ENCODE measurements at places on chromosomes 16 and 17.

- DNase-seq, result no peak
Observed at GRCh38 chr16:85361441-85362118, 249.3 kb upstream of the CIBAR2 start.

- no peak for DNase-seq
Observed at GRCh38 chr17:37069087-37069486, 120.3 kb downstream of the AATF start.

GRCh38 chr16:15897834-15898254 is 9.4 kb upstream of the CEP20 start:
- DNase-seq, result no peak

- DNase-seq, result no peak
Observed at GRCh38 chr17:7652388-7653356, 1.9 kb downstream of the ATP1B2 start.

GRCh38 chr17:41863074-41863848 is 2.0 kb downstream of the KLHL11 start:
- no peak for DNase-seq

DNA sequence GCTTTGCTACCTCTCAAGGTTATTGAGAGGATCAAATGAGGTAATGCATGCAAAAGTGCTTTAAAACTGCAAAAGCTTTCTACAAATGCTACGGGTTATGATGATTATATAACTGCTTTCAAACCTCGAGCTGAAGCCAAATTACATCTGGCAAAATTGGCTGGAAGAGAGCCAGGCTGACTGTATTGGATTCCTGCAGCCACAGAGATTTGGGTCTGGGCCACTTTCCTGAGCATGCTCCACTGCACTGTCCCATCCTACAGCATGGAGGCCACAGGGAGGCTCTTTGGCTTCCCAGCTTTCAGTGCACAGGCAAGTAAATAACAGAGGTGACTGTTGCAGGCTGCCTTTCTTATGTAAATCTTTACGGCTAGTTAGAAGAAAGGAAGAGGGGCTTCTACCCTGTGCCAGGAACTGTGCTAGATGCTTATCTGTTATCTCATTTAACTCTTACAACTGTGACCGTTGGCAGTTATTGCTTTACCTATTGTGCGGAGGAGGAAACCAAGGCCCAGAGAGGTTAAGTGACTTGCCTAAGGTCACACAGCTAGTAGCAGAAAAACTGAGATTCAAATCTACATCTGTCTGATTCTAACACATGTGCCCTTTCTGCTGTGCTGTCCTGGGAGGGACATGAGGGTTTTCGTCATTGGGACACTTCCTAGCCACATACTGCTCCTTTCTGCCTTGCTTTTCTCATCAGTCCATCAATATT is 121.8 kb downstream of the SPACA3 start:
- DNase-seq, result no peak

DNA sequence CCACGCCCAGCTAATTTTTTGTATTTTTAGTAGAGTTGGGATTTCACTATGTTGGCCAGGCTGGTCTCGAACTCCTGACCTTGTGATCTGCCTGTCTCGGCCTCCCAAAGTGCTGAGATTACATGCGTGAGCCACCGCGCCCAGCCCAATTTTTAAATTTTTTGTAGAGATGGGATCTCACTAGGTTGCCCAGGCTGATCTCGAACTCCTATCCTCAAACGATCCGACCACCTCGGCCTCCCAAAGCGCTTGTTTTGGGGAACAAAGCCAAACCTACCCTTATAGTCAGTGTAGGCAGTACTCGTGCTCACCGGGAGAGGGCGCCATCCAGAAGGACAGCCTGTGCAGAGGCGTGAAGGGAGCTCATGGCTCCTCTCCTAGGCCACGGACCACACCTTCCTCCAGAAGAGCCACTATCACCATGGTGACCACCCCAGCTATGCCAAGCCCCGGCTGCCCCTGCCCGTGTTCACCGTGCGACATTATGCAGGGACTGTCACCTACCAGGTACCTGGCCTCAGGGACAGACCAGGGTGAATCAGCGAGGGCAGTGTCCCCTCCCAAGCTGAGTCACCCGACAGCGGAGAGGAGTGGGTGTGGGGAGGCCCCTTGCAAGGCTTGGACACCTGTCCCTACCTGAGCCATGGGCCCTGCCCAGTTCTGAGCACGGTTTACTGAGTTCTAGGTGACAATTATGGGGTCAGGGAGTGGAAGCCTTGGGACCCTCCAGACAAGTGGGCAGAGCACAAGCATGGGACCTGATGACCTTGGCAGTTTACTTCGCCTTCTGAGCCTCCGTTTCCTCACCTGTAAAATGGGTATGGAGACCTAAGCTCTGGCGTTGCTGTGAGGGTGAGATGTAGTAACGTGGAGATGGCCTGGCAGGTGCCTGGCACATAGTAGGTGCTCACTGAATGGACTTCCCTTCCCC is 13.7 kb downstream of the MYO15B start:
- no peak for DNase-seq

DNA sequence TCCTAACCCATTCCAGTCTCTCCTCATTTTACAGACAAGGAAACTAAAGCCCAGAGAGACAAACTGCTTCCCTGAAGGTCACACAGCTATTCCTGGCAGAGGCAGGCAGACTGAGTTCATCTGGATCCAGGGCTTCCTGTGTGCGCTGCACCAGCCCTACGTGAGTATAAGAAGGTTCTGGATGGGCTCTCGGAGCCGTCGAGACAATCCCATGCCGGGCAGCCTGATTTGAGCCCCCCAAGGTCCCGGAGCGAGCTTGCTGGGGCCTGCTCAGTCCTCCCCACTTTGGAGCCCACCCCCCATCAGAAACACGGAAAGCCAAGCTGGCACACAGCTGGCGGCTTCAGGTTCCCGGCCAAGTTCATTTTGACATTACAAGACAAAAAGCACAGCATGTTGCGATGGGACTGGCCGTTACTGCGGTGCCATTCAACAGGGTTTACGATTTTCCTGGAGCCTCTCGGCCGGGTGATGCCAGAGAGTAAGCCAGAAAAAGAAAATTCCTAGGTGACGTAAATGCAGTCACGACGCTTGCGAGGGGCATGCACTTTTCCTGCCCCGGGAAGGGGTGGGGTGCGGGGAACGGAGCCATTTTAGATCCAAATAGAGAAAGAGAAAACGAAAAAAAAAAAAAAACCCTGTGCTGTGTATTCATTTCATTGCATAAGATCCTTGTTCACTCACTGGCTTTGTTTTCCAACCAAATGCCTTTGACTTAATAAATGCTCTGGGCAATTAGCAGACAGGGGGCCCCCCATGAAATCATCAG is 167.1 kb upstream of the FOXF1 start:
- DNase-seq, result no peak

DNA sequence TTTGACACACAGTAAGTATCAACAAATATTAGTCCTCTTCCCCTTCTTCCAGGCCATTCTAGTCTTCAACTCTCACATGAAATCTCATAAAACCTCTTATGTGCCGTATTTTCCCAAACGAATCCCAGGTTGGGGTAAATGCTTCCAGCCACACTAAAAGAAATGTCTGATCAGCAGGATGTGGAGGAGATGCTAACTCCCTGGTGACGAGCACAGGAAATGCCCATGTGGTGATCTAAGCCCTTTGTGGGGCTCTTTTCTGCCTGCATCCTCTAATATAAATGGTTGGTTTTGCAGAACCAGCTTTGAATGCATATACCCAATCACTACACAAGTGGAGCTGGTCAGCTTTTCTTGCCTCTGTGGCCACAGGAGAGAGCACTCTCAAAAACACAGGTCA is 498.2 kb upstream of the ERCC4 start:
- DNase-seq, result no peak

DNA sequence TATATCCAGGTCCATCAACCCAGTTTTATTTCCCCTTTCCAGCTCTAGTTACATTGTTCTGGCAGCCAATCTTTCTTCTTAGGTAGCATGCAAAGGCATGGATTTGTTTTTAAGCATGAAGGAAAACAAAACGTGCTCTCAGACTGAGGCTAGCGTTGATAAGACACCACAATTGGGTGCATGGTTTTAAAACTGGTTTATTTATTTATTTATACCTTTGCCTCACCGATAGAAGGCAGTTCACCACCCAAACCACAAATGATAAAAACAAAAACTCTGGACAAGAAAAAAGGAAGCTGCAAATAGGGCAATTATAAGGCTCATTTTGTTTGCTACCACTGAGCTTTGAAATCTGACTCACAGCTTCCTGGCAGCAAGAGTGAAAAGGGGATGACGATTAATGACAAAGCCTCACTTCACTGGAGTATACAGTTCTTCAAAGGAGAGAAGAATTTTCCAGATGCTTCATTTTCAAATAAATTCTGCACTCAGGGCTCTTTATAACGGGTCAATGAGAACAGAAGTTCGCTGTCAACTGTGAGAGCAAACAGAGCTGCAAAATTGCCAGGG is 278.4 kb upstream of the IRX5 start:
- no peak for DNase-seq

- DNase-seq, result no peak
Observed at GRCh38 chr16:19283637-19284036, 1.9 kb upstream of the CLEC19A start.

DNA sequence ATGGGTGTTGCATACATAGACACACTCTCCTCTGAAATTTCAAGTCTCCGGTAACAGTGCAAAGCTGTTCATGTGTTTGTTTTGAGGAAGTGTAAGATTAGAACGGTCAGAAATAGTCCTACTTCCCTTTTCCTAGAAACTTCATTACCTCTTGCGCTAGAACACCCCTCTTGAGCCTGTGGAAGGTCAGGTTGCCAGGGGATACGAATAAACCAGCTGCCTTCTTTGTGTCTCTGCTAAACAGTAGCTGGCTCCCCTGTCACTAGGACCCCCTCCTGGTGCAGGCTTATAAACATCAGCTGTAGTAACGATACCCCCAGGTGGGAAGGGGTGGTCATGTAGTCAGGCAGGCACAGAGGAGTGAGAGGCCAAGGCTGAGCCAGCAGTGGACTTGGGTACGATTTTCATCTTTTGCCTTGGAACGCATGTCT is 113.4 kb upstream of the RCVRN start:
- no peak for DNase-seq

GRCh38 chr16:57966986-57967385 is 3.9 kb downstream of the CNGB1 start:
- no peak for DNase-seq

- no peak for DNase-seq
Observed at GRCh38 chr17:80422981-80423380, 8.0 kb downstream of the ENDOV start.
